ENCODE measurements at places on chromosomes 12 and 14.

DNA sequence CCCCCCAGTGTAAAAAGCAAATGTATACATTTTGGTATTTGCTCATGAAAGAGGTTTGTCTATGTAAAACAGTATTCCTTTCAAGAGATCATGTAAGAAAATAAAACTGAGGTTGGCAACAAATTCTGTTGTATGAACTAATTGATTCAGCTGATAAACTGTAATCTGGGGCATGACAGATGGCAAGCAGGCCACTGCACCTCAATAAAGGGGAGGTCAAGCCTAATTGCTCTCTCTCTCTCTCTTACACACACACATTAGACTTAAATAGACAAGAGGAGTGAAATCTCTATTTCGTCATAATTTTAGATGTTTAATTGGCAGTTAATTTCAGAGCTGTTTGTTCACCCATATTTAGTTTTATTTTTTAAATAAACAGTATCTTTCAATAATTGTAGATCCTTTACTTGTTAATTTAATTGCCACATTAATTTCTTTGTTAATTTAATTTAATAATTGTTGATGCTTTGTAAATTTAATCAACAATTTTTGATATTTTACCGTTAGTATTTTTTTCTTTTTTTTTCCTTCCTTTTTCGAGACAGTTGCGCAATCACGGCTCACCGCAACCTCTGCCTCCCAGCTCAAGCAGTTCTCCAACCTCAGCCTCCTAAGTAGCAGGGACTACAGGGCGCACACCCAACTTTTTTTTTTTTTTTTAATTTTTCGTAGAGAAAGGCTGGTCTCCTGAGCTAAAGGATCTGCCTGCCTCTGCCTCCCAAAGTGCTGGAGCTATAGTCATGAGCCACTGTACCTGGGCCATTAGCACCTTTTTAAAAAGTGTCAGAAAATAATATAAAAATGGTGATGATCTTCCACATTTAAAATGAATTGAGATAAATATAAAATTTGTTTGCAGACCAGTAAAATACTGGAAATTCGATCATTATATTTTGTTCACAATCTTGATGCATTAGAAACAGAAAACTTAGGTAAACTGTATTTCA lies 577.7 kb downstream of the SLC16A7 start:
- DNase-seq: no peak

DNA sequence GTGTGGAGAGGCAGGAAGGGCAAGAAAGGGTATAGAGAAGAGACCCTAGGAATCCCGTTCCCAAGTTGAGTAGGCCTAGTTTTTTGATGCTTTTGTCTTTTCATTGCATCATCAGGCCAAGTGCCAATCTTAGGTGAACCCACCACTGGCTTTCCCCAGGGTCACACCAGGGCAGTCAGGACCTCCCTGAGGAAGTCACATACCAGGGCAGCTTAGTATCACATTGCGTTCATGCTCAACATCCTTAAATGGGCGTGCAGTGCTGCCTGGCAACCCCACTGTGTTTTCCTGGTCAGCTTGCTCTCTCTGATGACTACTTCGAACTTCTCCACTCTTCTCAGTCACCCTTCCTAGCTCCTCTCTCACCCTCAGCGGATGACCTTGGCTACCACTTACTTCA lies 9.0 kb downstream of the ASIC1 start:
- no peak for DNase-seq

- no peak for DNase-seq
These were observed 5.1 kb downstream of the PAPLN start for GRCh38 chr14:73242357-73242901.

GRCh38 chr14:60590991-60591414 lies 58.3 kb downstream of the SIX1 start:
- no peak for DNase-seq

GRCh38 chr12:84355561-84355960 lies 557.0 kb downstream of the SLC6A15 start:
- DNase-seq: no peak
